ENCODE measurements at places on chromosomes 5 and 9. TPM values are rescaled to one million over a fixed set of nuclear protein-coding genes. Genes with fewer than 3 reads are reported as not detected.

SLC4A9 gene
- total RNA-seq: 1.1 TPM

ECSCR gene
- total RNA-seq: 0.62 TPM

ZNG1C gene
- total RNA-seq: 53.6 TPM

PRRT1B gene
- 42.9 TPM for total RNA-seq

MAMDC2 gene
- 2.5 TPM for total RNA-seq

PCSK1 gene
- not detected for total RNA-seq

ANKRD31 gene
- total RNA-seq: 0.14 TPM

PCDHGA5 gene
- total RNA-seq: 3.0 TPM

DNA sequence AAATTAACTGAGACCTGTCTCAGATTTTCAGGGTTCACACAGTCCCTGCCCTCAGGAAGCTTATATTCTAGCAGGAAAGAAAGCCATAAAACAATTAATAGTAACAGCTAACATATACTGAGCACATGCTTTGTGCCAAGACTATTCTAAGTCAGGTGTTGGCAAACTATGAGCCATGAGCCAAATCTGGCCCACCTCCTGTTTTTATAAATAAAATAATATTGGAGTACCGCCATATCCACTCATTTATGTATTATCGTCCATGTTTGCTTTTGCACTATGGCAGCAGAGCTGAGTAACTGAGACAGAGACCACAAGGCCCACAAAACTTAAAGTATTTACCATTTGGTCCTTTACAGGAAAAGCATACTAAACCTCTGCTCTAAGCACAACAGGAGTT lies 83.3 kb upstream of the TRIO start:
- no peaks in the 10 kb centered on the region for H3K4me1 ChIP-seq
- no peaks in the 10 kb centered on the region for H3K27me3 ChIP-seq
- DNase-seq: no peak
- H3K27ac ChIP-seq: no peak overlapping the region
- no peaks in the 10 kb centered on the region for H3K36me3 ChIP-seq
- no peak overlapping the region for H3K4me3 ChIP-seq

DNA sequence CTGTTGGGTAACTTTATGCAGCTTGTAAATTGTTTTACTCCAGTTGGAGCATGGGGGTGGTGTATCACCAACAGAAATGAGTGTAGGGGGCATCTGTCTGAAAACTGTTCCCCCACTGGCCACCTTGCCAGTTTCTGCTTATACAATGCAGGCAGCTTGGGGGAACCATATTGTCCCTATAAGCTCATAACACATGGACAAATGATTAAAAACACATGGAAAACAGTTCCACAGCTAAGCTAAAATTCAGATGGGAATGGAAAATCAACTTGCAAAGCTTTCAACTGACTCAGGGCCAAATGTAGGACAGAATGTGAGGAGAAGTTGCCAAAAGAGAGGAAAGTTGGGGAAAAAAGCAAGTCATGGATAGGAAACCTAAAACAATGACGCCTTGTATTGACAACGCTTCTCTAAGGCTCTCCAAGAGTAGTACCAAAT lies 7.9 kb upstream of the CER1 start:
- no peak overlapping the region for H3K27ac ChIP-seq
- peaks cover 11% of the 10 kb centered on the region for H3K4me1 ChIP-seq
- no peak overlapping the region for H3K4me3 ChIP-seq

DNA sequence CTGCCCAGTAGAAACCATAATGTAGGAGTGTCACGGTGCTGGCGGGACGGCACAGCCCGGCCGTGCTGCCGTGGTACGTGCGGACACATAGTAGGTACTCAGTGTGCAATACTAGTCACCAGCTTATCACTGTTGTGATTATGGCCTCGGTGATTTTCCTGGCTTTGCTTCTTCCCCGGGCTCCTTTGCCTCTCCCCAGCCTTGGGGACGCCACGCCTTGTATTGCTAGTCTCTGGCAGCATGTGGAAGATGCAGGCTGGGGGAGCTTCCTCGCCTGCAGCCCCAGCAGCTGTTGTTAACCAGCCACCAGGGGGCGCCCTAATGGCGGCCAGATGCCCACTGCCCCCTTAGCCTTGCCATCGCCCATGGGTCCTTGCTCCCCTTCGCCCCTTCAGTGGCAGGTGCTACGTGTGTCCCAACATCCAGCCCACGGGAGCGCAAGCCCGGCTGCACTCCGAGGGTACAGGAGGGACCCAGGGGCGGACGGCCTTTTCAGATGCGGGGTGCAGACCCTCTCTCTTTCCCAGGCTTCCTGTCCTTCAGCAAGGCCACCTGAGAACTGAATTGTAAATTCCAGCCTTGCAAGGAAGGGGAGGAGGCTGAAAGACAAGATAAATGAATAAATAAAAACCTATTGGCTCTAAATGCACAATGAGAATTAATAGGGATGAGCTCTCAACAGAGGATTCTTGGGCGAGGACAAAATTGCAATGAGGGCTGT lies 8.0 kb downstream of the NTNG2 start:
- DNase-seq: peak; percentile 91
- no peaks in the 10 kb centered on the region for H3K36me3 ChIP-seq
- no peaks in the 10 kb centered on the region for H3K4me1 ChIP-seq
- peaks cover 33% of the 10 kb centered on the region for H3K27me3 ChIP-seq
- H3K4me3 ChIP-seq: no peak overlapping the region

GRCh38 chr5:62143268-62144229 lies 162.5 kb upstream of the KIF2A start:
- H3K27ac ChIP-seq: no peak overlapping the region
- no peaks in the 10 kb centered on the region for H3K27me3 ChIP-seq
- peaks cover 18% of the 10 kb centered on the region for H3K4me1 ChIP-seq
- peak; percentile 44 for DNase-seq
- H3K36me3 ChIP-seq: no peaks in the 10 kb centered on the region

- peaks cover 18% of the 10 kb centered on the region for H3K27me3 ChIP-seq
- H3K36me3 ChIP-seq: peaks cover 16% of the 10 kb centered on the region
- no peaks in the 10 kb centered on the region for H3K4me1 ChIP-seq
- no peak overlapping the region for H3K27ac ChIP-seq
These were observed 1.0 kb upstream of the NTMT1 start for GRCh38 chr9:129624947-129625346.

DNA sequence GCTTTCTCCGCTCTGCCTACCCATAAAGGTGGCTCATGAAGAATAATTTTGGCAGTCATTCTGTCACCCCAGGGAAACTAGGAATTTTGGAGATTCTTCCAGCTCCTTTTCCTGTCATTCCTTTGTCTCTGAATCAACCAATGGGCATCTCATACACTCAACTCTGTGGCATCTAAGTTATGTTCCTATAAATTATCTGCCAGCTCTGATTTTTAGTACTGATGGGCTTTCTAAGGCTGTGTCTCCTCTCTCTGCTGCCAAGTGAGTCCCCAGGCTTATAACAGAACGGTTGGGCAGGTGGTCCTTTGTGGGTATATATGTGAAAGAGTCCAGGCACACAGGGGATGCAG lies 226.8 kb downstream of the NMUR2 start:
- DNase-seq: no peak
- H3K27me3 ChIP-seq: no peaks in the 10 kb centered on the region
- no peaks in the 10 kb centered on the region for H3K4me1 ChIP-seq
- no peak overlapping the region for H3K4me3 ChIP-seq
- H3K27ac ChIP-seq: no peak overlapping the region

DNA sequence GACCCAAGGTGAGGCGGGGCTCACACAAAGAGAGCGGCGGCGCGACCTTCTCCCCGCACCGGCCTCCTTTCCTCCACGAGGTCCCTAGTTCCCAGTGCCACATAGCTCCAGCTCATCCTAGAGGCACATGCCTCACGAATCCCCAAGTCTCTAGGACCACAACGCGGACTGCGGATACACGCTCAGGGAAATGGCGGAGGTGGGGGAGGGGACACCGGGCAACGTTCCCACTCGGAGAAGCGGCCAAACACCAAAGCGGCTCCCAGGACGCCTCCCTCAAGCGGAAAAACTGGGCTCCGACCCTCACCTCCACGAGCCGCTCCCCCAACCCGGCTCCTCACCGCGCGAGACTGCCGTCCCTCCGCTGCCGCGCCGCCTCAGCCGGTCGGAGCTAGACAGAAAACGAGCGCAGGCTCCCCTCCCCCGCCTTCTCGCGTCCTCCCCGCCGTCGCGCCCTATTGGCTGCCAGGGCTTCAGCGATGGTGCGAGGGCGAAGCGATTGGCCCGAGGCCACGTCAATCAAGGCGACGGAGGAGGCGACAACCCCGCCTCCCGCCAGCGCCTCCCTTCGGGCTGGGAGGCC lies at the start of gene HNRNPK:
TSS of gene HNRNPK (minus strand) at position 404 of the 583 bp plus-strand sequence. CDS start 1,963 bp downstream, outside the sequence.
- peak within 1 kb of the TSS; percentile 100 for H3K27ac ChIP-seq
- H3K36me3 ChIP-seq: peaks cover 42% of the 10 kb centered on the region
- no peaks in the 10 kb centered on the region for H3K4me1 ChIP-seq
- DNase-seq: peak; percentile 99
- H3K27me3 ChIP-seq: no peaks in the 10 kb centered on the region

DNA sequence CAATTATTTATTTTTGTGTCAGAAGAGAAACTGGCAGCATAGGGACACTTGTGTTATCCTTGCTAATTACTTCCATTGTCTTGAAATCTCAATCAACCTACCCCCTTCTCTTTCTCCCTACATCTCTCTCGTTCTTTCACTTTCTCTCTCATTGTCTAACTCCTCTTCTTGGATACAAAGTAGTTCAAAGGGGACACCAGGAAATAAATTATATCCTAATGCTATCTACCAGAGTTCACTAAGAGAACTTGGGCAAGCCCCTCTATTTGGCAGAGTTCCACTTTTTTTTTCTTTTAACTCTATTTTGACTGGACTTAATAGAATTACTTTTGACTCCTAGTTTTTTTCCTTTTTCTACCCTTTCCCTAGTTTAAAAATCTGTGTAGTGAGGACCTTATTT lies 102.2 kb downstream of the MEF2C start:
- no peaks in the 10 kb centered on the region for H3K27me3 ChIP-seq
- no peak overlapping the region for H3K4me3 ChIP-seq
- H3K36me3 ChIP-seq: no peaks in the 10 kb centered on the region
- H3K4me1 ChIP-seq: peaks cover 4% of the 10 kb centered on the region

DNA sequence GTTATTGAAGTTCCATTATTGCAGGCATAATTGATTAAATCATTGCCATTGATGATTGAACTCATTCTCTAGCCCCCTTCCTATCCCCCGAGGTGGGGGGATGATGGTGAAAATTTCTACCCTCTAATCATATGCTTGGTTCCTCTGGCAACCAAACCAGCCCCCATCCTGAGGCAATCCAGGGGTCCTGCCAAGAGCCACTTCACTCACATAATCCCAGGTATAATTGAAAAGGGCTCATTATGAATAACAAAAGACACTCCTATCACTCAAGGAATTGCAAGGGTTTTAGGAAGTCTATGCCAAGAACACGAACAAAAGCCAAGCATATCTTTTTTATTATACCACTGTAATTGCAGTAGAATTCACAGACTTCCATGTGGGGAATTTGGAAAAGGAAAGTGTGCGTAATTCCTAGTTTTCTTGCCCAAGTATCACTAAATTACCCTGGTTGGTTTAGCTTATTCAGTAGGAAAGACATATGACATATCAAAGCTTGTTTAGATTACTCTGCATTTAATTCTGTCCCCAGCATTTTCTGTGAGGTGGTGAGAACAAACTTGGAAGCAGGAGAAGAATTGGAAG lies 130.7 kb upstream of the TAF11L2 start:
- H3K4me3 ChIP-seq: no peak overlapping the region
- H3K27me3 ChIP-seq: no peaks in the 10 kb centered on the region
- H3K27ac ChIP-seq: no peak overlapping the region
- no peaks in the 10 kb centered on the region for H3K36me3 ChIP-seq

GRCh38 chr9:73402081-73403028 lies 250.7 kb downstream of the ANXA1 start:
- no peak overlapping the region for H3K27ac ChIP-seq
- no peak overlapping the region for H3K4me3 ChIP-seq
- H3K27me3 ChIP-seq: no peaks in the 10 kb centered on the region
- H3K4me1 ChIP-seq: no peaks in the 10 kb centered on the region

GRCh38 chr5:120919017-120919416 lies 454.9 kb downstream of the PRR16 start:
- H3K27me3 ChIP-seq: no peaks in the 10 kb centered on the region
- no peak overlapping the region for H3K27ac ChIP-seq
- no peak for DNase-seq
- H3K4me1 ChIP-seq: no peaks in the 10 kb centered on the region

DNA sequence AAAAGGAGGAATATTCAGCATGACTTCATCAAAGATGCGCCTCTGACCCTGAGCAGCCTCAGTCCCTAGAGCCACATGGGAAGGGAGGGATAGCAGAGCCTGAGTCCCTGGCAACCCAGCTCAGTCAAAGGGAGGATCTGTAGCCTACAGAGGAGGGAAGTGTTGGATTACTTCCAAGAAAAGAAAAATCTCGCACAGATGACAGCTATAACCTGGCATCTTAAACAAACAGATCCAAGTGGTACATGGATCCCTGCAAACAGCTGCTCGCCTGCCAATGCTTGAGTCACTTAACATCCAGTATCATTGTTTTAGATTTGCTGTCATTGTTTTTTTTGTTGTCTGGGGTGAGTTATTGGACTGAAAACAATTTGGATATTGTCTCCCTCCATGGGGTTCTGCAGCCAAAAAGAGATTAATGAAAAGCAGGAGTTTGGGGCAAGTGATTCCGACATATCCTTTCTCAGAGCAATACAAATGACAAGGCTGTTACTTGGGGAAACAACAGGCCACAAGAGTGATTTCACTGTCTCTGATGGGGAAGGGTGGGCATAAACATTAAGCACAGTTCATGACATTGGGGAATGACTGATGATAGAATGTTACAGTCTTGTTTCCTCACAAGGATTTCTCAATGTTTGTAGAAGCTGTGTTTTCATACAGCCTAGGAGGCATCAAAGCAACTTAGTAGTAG lies 153.5 kb upstream of the KIF2A start:
- no peaks in the 10 kb centered on the region for H3K4me1 ChIP-seq
- DNase-seq: no peak
- H3K36me3 ChIP-seq: no peaks in the 10 kb centered on the region
- H3K27ac ChIP-seq: peak overlapping the region; percentile 79
- no peaks in the 10 kb centered on the region for H3K27me3 ChIP-seq

- H3K4me3 ChIP-seq: no peak overlapping the region
- H3K27me3 ChIP-seq: no peaks in the 10 kb centered on the region
- DNase-seq: peak; percentile 72
- H3K36me3 ChIP-seq: peaks cover 14% of the 10 kb centered on the region
These were observed 32.8 kb downstream of the ARPC5L start for GRCh38 chr9:124894741-124895170.

DNA sequence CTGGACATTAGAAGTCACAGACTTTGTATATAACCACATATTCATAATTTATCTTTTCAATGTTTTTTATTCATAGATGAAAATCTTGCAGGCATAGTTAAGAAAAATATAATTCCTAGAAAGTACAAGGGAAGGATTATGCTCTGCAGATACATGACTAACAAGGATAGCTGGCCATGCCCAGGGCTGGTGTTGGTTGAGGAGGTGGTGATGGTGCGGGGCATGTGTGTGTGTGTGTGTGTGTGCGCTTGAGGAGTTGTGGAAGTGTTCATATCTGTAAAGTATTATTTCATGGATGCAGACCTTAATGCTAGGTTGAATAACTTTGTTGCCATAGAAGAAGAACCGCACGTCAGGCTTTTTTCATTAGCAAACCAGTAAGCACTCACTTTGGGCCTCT lies 1.3 kb downstream of the S1PR3 start:
- DNase-seq: peak; percentile 30
- no peaks in the 10 kb centered on the region for H3K27me3 ChIP-seq
- H3K4me3 ChIP-seq: peak overlapping the region; percentile 97
- H3K27ac ChIP-seq: no peak overlapping the region
- peaks cover 53% of the 10 kb centered on the region for H3K36me3 ChIP-seq

Measured in endodermal cell (in vitro differentiated cells).